ENCODE measurements at places on chromosomes 13 and 19. TPM values are rescaled to one million over a fixed set of nuclear protein-coding genes. Genes with fewer than 3 reads are reported as not detected.

Gene CILP2
- total RNA-seq = 0.11 TPM

DNA sequence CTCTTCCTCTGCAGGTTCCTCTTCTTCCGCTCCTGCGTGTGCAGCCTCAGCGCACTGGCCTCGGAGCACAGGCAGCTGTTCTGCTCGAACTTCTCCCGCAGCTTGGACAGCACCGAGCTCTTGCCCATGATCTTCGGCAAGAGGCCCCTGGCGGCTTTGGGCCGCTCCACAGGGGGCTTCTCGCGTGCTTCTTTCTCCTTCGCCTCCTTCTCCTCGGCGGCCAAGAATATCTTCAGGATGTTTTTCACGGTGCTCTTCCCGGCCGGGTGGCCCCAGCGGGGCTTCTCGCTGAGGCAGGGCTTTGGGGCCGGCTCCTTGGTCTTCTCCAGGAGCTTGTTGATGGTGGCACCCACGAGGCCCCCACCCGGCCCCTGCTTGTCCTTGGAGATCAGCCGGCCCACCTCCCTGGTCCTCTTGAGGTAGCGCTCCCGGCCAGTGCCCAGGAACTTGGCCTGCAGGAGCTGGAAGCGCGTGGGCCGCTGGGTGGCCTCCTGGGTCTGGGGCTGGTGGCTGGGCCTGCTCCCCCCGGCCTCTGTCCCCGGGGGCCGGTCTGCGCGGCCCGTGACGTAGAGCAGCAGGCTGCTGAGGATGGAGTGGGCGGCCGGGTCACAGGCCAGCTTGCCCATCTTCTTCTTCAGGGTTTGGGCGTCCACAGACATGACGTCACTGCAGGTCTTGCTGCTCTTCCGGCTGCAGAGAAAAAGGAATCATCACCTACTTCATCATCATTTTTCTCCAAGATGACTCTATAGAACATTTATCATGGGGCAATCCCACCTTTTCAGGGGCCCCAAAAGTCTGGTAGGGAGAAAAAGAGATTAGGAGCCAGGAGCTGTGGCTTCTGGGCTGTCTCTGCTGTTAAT, 43.8 kb upstream of the GRTP1 start:
- peaks cover 3% of the 10 kb centered on the region for H3K27me3 ChIP-seq
- no peaks in the 10 kb centered on the region for H3K4me1 ChIP-seq
- DNase-seq = no peak
- no peaks in the 10 kb centered on the region for H3K36me3 ChIP-seq
- no peak overlapping the region for H3K4me3 ChIP-seq

DNA sequence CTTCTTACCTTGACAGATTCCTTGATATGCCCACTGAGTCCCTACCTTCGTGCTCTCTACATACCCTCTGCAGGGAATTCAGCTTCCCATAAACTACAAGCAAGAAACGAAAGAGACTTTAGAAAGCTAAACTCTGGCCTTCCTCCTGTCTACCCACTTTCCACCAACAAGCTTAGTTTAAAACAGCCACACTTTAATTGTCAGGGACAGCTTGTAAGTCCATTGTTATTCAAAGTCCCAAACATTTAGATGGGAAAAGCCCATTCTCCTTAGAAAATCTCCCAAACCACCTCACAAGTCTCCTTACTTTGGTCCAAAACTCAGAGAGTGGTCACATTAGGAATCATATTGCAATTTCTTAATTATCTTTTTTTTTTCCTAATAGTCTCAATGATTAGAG, 2695.8 kb downstream of the PCDH9 start:
- no peak overlapping the region for H3K27ac ChIP-seq
- H3K36me3 ChIP-seq = no peaks in the 10 kb centered on the region
- H3K27me3 ChIP-seq = no peaks in the 10 kb centered on the region
- no peak for DNase-seq
- no peaks in the 10 kb centered on the region for H3K4me1 ChIP-seq
- H3K4me3 ChIP-seq = no peak overlapping the region

DNA sequence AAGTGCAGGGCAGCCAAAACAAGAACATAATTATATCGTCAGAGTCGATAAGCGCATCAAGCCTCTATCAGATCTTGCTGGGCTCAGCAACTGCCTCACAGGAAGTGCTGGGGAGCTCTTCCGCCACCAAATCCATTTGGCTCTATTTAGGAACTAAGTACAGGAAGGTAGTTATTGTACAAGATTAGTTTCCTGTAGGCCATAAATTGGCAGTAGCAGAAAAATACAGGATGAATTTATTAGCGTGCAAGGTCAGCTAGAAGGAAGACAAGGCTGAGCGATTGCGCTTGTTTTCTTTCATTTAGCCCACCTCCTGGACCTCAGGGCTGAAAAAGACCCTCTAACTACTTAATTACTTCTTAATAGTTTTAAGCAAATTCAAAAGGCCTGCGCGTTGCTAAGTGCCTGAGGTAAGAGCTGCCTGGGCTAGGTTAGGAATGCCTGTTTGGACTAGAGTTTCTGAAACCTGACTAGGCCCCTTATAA, 118.5 kb downstream of the IRS2 start:
- H3K4me3 ChIP-seq = no peak overlapping the region
- no peak for DNase-seq
- no peaks in the 10 kb centered on the region for H3K4me1 ChIP-seq
- H3K36me3 ChIP-seq = no peaks in the 10 kb centered on the region
- peaks cover 3% of the 10 kb centered on the region for H3K27me3 ChIP-seq
- H3K27ac ChIP-seq = no peak overlapping the region

GRCh38 chr13:50452756-50453155, 390.7 kb downstream of the DLEU7 start:
- H3K36me3 ChIP-seq = no peaks in the 10 kb centered on the region
- no peaks in the 10 kb centered on the region for H3K4me1 ChIP-seq
- peaks cover 6% of the 10 kb centered on the region for H3K27me3 ChIP-seq
